ENCODE measurements at places on chromosomes 1 and 21. TPM values are rescaled to one million over a fixed set of nuclear protein-coding genes. Genes with fewer than 3 reads are reported as not detected.

PLPP3 gene
- 26.1 TPM for total RNA-seq

ATP5PF gene
- total RNA-seq = 12.6 TPM

NPHS2 gene
- not detected for total RNA-seq

KRTAP7-1 gene
- not detected for total RNA-seq

CHRM3 gene
- total RNA-seq = not detected

KCNJ15 gene
- 23.1 TPM for total RNA-seq

RYR2 gene
- not detected for total RNA-seq

LCE3D gene
- total RNA-seq = not detected

CD101 gene
- under 0.01 TPM for total RNA-seq

DDAH1 gene
- total RNA-seq = 17.8 TPM

FAM78B gene
- under 0.01 TPM for total RNA-seq

RBP7 gene
- 1.9 TPM for total RNA-seq

Measured in smooth muscle cell of the coronary artery (primary cell).